ENCODE measurements at places on chromosomes 4 and X. TPM values are rescaled to one million over a fixed set of nuclear protein-coding genes. Genes with fewer than 3 reads are reported as not detected.

Gene GABRQ
- 0.84 TPM for total RNA-seq

Gene WWC2
- 24.6 TPM for total RNA-seq

Gene GSX2
- total RNA-seq, result not detected

Gene RFC1
- total RNA-seq, result 69.3 TPM

Gene CT45A1
- not detected for total RNA-seq

Gene EFHC2
- 1.2 TPM for total RNA-seq

Gene KDM6A
- total RNA-seq, result 21.4 TPM

Gene LRAT
- total RNA-seq, result 0.20 TPM

Gene GYG2
- 75.6 TPM for total RNA-seq

Gene PRICKLE3
- 4.2 TPM for total RNA-seq

Gene PDLIM3
- total RNA-seq, result 3.2 TPM

Gene HNRNPH2
- 74.0 TPM for total RNA-seq

Gene MAGEA9B
- not detected for total RNA-seq

Gene ZC4H2
- total RNA-seq, result 41.7 TPM

Gene RAB39B
- 7.3 TPM for total RNA-seq

Gene PLAC8
- total RNA-seq, result 0.57 TPM

Gene NHSL2
- total RNA-seq, result 10.8 TPM

Gene MBNL3
- total RNA-seq, result 21.8 TPM

- H3K4me3 ChIP-seq, result no peak overlapping the region
- no peak overlapping the region for H3K27ac ChIP-seq
- no peaks in the 10 kb centered on the region for H3K27me3 ChIP-seq
- H3K4me1 ChIP-seq, result no peaks in the 10 kb centered on the region
- DNase-seq, result no peak
- no peaks in the 10 kb centered on the region for H3K36me3 ChIP-seq
Measured at GRCh38 chr4:168511780-168512489, 15.1 kb downstream of the PALLD start.

DNA sequence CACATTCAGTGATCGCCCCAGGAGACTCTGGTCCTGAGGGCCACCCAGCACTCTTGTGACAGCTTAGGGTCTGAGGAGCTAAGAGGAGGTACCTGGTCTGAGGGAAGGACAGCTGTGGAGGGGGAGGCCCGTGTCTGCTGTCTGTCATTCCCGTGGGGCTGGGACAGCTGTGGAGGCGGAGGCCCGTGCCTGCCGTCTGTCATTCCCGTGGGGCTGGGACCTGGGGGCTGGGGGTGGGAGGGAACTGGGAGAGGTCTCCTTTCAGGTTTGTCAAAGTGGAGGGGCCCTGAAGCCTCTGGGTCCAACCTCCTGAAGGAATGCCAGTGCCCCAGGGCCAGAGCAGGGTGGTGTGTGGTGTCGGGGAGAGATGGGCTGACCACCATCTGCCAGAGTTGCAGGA, 45.0 kb upstream of the ADRA2C start:
- DNase-seq, result no peak
- H3K4me3 ChIP-seq, result no peak overlapping the region
- H3K27me3 ChIP-seq, result peaks cover 53% of the 10 kb centered on the region

GRCh38 chr4:46258431-46258830, 131.5 kb downstream of the GABRA2 start:
- H3K27me3 ChIP-seq, result peaks cover 35% of the 10 kb centered on the region
- no peaks in the 10 kb centered on the region for H3K4me1 ChIP-seq
- no peaks in the 10 kb centered on the region for H3K36me3 ChIP-seq
- no peak overlapping the region for H3K27ac ChIP-seq
- H3K4me3 ChIP-seq, result no peak overlapping the region

GRCh38 chr4:58214376-58214775, 1104.2 kb upstream of the IGFBP7 start:
- DNase-seq, result no peak
- H3K36me3 ChIP-seq, result no peaks in the 10 kb centered on the region
- H3K4me3 ChIP-seq, result no peak overlapping the region
- H3K27me3 ChIP-seq, result no peaks in the 10 kb centered on the region

DNA sequence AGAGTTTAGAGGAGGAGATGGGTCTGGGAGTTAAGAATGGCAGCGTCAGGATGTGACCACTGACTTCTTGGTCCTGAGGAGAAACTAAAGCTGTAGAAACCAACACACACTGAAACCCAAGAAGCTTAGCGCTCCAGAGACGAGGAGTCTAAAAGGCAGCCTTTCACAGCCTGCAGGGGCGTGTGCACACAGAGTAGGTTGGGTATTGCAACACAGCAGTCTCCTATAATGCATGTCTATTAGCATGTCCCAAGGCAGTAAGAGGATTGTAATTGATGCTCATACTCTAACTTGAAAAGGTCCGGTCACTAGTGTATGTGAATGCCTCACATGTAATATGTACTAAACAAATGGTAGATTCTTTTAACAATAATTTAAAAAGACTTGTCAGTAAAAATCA, 57.4 kb downstream of the PTTG2 start:
- no peak for DNase-seq
- peaks cover 27% of the 10 kb centered on the region for H3K36me3 ChIP-seq
- no peak overlapping the region for H3K4me3 ChIP-seq
- H3K27me3 ChIP-seq, result no peaks in the 10 kb centered on the region

DNA sequence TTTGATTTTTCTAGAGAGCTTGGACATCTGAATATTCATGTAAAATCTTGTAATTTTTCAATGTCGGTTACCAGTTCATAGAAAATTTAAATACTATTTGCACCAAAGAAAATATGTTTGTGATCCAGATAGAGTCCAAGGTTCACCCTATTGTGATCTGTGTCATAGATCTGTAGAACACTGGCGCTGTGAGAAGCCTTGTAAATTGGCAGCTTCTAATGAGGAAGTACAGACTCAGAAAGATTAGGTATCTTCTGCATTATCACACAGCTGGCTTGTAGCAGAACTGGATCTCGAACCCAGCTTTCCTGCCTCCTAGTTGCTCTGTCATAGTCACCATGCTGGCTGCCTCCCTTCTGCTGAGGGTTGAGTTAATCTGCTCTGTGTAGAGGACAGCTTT, 106.5 kb upstream of the PAK3 start:
- no peaks in the 10 kb centered on the region for H3K4me1 ChIP-seq
- H3K36me3 ChIP-seq, result no peaks in the 10 kb centered on the region
- no peak for DNase-seq
- peaks cover 11% of the 10 kb centered on the region for H3K27me3 ChIP-seq
- H3K27ac ChIP-seq, result peak overlapping the region; percentile 17

DNA sequence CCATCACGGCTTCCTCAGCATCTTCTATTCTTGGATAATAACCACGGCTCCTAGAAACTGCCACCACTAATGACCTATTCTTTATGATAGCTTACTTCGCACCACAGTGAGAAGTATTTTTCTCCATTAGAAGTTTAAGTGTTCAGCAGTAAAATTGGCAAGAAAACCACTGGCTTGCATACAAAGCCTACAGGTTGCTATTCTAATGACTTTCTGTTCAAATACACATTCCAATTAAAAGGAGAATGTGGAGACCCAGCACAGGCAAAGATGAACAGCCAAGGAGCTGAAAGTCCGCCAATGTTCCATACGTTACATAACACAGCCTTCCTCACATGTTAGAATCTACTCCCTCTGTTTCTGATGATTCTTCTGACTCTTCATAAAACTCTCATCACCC, 875.0 kb upstream of the PRKX start:
- no peaks in the 10 kb centered on the region for H3K36me3 ChIP-seq
- no peak overlapping the region for H3K4me3 ChIP-seq
- H3K27ac ChIP-seq, result no peak overlapping the region
- H3K27me3 ChIP-seq, result no peaks in the 10 kb centered on the region
- H3K4me1 ChIP-seq, result no peaks in the 10 kb centered on the region

GRCh38 chrX:110120025-110120424, 117.1 kb downstream of the TMEM164 start:
- peaks cover 31% of the 10 kb centered on the region for H3K4me1 ChIP-seq
- H3K36me3 ChIP-seq, result peaks cover 6% of the 10 kb centered on the region
- H3K4me3 ChIP-seq, result no peak overlapping the region
- DNase-seq, result no peak
- no peaks in the 10 kb centered on the region for H3K27me3 ChIP-seq

GRCh38 chr4:62740296-62740695, 1540.2 kb downstream of the ADGRL3 start:
- DNase-seq, result no peak
- H3K36me3 ChIP-seq, result no peaks in the 10 kb centered on the region
- no peak overlapping the region for H3K4me3 ChIP-seq
- H3K4me1 ChIP-seq, result no peaks in the 10 kb centered on the region
- no peak overlapping the region for H3K27ac ChIP-seq

DNA sequence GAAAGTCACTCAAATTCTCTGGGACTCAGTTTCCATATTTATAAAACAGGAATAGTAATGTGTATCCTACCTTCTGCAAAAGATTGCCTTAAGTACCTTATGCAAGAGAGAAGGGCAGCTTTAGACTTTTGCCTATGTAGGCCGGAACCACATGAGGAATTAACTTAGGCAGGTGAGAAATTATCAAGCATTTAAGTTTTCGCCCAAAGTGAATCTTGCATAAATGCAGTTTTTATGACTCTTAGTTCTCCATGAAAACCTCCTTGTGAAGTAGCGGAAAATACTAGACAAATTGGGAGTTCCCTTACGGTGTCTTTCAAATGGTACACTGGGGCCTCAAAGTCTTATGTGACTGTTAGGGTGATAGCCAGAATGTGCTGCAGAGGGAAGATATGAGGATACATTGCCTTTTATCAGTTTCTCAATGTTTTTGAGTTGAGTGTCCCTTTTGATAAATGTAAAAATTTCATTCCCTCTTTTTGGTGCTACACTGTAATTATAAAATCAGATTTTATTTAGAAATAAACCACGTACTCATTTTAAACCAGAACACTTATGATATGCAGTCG, 2.6 kb downstream of the SH2D1A start:
- H3K27ac ChIP-seq, result no peak overlapping the region
- H3K36me3 ChIP-seq, result no peaks in the 10 kb centered on the region
- peaks cover 37% of the 10 kb centered on the region for H3K4me1 ChIP-seq
- no peak for DNase-seq

DNA sequence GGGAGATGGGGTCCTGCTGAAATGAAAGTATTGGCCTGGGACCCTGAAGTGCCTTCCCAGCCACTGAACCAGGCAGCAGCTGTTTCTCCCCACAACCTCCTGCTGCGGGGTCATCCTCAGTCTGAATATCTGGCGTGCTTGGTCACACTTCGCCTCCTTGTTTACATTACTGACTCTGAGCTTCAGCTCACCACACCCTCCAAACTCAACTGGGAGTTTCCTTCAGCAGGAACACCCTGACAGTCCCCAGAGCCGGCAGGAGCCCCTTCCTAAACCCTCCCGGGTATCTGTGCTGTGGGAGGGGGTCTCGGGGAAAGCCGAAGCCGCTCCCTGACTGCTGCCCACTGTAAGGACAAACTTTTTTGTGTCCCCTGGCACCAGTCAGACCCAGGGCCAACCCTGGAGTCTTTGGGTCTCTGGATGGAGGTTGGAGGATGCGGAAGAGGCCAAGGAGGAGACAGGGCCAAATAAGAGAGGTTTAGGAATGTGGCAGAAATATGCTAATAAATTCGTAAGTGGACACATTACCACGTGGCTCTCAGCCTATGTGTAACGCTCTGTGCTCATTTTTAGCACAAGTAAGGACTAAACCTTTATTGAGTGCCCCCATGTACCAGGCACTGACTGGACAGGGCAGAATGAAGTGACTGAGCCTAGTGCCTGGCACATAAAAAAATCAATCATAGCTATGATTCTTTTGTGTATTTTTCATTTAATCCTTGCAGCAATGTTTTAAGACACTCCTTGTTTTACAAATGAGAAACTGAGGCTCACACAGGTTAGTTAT, 20.7 kb downstream of the FHDC1 start:
- peaks cover 44% of the 10 kb centered on the region for H3K4me1 ChIP-seq
- no peak overlapping the region for H3K4me3 ChIP-seq
- DNase-seq, result no peak
- peaks cover 11% of the 10 kb centered on the region for H3K36me3 ChIP-seq
- H3K27me3 ChIP-seq, result no peaks in the 10 kb centered on the region
- H3K27ac ChIP-seq, result no peak overlapping the region

DNA sequence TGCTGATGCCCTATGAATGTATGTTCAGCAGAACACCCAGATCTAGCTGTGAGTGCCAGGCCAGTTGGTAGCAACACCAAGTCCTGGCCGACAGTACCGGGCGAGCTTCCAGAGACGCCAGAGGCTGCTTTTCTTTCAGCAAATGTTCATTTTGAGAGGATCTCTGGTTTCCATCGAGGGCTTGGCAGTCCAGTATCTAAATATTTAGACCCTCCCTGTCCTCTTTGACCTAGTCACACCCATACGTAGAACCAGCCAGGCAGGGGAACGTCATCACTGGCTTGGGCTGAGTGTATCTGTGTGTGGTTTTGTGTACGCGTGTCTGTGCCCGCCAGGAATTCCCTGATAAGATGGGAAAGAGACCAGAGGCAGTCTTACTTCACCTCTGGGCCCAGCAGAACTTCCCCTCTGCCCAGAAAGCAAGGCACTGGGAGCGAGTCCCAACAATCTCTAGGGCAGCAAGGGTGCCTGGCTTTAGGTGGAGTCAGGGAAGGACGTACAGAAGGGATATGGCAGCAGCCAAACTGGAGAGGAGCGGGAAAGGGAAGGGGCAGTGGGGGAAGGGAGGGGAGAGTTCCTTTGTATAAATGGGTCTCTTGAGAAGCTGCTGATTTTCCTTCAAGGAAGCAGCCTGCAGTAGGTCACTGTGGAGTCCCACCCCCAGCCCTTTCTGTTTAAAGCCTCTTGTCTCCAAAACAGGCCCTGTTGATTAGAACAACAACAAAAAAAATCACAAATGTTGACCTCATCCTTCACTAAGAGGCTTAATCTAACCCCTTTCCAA, 15.0 kb upstream of the ELF4 start:
- H3K27ac ChIP-seq, result no peak overlapping the region
- DNase-seq, result no peak
- H3K36me3 ChIP-seq, result peaks cover 27% of the 10 kb centered on the region
- H3K27me3 ChIP-seq, result peaks cover under 1% of the 10 kb centered on the region
- no peak overlapping the region for H3K4me3 ChIP-seq

GRCh38 chrX:119501511-119502148, 33.4 kb downstream of the SLC25A5 start:
- DNase-seq, result no peak
- H3K27me3 ChIP-seq, result no peaks in the 10 kb centered on the region
- H3K36me3 ChIP-seq, result no peaks in the 10 kb centered on the region
- no peak overlapping the region for H3K4me3 ChIP-seq
- peaks cover 6% of the 10 kb centered on the region for H3K4me1 ChIP-seq

DNA sequence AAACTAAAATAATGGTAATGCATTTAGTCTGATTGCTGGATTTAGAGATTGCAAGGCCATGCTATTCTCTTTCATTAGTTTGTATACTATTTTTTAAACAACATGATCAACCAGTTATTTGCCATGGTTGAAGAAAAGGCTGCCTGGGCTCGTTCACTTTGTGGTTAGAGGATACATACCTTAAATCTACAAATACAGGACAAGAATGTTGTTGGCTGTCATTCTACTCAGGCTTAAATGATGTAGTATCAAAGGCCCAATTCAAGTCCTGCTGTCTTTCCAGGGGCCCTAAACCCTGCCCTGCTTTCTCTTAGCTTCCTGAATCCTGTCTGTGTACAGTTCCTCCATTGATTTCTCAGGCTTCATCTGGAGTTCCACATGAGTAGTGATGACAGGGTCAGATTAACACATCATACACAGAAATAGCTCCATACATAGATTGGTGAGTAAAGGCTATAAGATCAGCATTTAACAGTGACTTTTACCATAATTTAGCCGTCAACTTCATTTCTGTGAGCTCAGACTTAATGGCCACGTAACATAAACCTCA, 114.9 kb upstream of the GPRIN3 start:
- H3K27ac ChIP-seq, result peak overlapping the region; percentile 3
- DNase-seq, result no peak
- H3K4me1 ChIP-seq, result peaks cover 11% of the 10 kb centered on the region
- no peak overlapping the region for H3K4me3 ChIP-seq

- no peaks in the 10 kb centered on the region for H3K27me3 ChIP-seq
- no peaks in the 10 kb centered on the region for H3K36me3 ChIP-seq
- H3K4me1 ChIP-seq, result no peaks in the 10 kb centered on the region
- no peak overlapping the region for H3K4me3 ChIP-seq
Measured at GRCh38 chr4:137676357-137676998, 144.2 kb upstream of the PCDH18 start.

All from neural crest cell (in vitro differentiated cells).